Activated T-helper 2 cell treated with anti-CD3 and anti-CD28 coated beads, Interferon-gamma antibody, Interleukin-2, Interleukin-4, amounts not matched to agents 10 μg/mL and 5 μg/mL and 100 μg/mL, durations not matched to agents 14 hours and 24 hours and 36 hours (primary cell): ENCODE measurements at places on chromosomes 1 and 21. TPM values are rescaled to one million over a fixed set of nuclear protein-coding genes. Genes with fewer than 3 reads are reported as not detected.

PLA2G5 gene
- total RNA-seq: not detected in 2 replicates

ZNF593 gene
- total RNA-seq: 57.5 and 65.0 TPM in 2 replicates

NLRP3 gene
- 0.09 and 0.30 TPM in 2 replicates for total RNA-seq

MPL gene
- total RNA-seq: not detected in 2 replicates

DNA sequence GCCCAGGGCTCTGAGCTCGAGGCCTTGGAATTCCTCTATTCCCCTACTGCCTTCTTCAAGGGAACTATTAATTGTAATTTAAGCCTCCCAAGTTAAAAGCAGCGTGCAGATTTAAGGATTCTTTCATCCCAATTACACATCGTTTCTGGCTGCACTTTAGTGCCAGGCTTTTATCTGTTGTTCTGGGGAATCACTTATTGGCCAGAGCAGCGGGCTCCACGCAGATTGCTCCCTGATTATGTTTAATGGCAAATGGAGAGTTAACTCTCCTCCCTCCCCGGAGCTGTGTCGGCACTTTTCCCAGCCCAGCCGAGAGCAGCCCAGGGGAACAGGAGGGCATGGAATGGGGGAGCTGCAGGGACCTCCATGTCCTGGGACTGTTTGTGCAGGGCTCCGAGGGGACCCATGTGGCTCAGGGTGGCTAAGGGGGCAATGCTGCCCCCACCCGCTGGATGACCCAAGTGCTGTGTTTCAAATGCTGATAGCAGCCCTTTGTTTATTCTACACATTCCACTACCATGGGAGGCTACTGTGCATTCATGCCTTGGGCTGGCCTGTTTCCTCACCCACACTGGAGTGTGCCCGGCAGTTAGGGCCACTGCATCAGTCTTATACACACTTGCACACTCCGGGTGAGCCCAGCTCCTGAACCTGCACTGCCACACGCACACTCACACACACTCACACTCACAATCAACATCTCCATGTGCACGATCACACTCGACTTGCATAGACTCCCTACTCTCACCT is 93.3 kb upstream of the POU3F1 start:
- DNase-seq: no peak

DNA sequence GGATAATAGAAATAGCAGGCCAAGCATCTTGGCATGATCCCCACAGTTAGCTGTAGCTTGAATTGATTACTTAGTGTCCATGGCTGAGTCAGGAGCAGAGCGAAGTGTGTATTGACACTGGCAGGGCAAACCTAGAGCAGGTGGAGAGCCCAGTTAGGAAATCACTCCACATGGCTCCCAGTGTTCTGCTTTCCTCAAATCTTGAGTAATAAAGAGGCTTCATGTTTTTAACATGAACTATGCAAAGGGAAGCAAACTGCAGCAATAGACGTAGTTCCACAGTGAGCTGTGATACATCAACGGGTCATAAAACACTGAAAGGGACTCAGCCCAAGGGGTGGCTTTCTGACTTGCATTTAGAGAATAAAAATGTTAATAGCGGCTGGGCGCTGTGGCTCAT is 28.9 kb downstream of the RHEX start:
- no peak for DNase-seq

DNA sequence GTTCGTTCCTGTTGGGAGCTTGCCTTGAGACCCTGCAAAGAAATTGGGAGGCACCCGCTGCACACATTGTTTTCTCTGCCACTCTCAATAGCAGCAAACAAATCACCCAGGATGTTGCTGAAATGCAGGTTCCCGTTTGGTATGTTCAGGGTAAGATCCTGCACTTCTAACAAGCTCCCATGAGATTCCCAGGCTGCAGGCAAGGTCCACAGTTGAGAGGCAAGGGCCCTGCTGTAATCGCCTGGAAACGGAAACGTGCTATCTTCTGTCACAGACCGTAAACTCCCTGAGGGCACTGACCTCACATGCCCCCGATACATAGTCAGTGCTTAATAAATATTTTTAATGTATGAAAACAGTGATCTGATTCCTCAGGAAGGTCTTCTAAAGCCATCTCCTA is 37.8 kb downstream of the XCL1 start:
- DNase-seq: no peak

- no peak for DNase-seq
Observed at GRCh38 chr1:53902235-53903138, 8.5 kb downstream of the DIO1 start.

DNA sequence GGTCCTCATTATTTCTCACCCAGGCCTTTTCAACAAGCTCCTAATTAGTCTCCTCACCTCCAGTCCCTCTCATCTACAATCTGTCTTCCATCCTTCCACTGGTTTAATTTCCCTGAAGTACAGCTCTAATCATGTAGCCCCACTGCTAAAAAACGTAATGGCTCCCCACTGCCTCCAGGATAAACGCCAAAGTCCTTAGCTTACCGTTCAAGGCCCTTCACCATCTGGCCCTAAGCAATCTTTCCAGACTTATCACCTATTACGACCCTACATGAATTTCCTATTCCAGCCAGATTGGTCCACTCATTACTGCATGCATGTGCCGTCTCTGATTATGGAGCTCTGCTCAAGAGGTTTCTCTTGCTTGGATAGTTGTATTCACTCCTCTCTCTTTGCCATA is 83.1 kb upstream of the DAB1 start:
- no peak for DNase-seq

GRCh38 chr21:15058854-15059263 is 5.9 kb downstream of the NRIP1 start:
- DNase-seq: no peak

- peak; percentile 56 for DNase-seq
Observed at GRCh38 chr1:198669023-198669698, 30.3 kb downstream of the PTPRC start.

GRCh38 chr1:17297991-17298390 is 10.0 kb upstream of the PADI4 start:
- DNase-seq: no peak

DNA sequence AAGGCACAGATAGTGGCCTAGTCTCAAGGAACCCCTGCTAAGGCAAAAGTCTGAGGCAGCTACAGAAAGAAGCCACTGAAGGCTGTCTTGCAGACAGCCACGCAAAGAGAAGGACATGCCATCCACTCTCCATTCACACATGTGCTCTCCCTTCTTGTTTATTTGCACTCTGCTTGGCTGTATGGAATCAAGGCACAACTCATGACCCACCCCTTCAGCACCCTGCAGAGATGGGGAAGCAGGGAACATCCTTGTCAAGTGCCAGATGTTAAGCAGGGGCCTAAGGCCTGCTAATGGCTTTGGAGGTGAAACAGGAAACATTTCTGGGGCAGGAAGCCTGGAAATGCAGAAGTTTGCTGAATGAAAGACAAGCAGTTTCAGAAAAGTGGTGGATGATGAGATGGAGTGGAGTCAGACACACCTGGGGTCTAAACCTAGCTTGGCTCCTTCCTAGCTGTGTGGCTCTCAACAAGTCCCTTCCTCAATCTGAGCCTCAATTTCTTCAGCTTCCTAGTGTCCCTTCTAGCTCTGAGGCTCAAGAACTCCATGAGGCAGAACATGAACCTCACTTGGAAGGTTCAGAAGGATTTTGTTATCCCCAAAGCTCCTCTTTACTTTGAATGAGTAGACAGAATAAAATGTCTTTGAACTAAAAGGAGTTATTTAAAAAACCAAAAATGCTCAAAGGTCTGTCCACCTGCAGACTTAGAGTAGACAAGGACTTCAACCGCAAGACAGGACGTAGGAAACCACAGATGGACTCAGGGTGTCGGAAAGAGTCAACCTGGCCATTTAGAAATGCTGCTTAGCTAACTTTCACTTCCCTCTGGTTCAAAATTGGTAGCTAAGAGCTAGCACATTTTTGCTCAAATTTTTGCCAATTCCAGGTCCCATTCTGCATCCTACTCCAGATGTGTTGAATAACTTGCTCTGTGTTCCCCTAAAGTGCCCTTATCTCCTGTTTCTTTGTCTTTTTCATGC is 283.1 kb downstream of the PLPP3 start:
- no peak for DNase-seq

- DNase-seq: peak; percentile 75
Observed at GRCh38 chr1:25642574-25643108, 26.1 kb downstream of the MAN1C1 start.

GRCh38 chr21:34722684-34723300 is 54.0 kb downstream of the CLIC6 start:
- DNase-seq: no peak
